ENCODE measurements at places on chromosomes 6 and 20.

DNA sequence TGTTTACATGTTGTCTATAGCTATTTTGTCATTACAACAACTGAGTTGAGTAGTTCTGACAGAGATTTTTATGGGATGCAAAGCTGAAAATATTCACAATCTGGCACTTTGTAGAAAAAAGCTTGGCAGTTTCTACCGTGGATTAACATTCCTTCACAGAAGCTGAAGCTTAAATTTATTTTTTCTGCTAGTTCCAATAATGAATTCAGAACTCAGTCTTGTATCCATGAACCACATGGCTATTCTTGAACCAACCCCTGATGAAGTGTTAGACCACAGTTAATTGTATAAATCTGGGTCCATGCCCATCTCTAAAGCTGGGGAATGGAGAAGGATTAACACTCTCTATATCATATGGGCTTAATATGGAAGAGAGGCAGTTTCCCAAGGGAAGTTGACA, 743.8 kb upstream of the FLRT3 start:
- H3K4me3 ChIP-seq: no peak overlapping the region
- no peaks in the 10 kb centered on the region for H3K36me3 ChIP-seq
- H3K27me3 ChIP-seq: no peaks in the 10 kb centered on the region
- H3K27ac ChIP-seq: no peak overlapping the region
- DNase-seq: no peak

DNA sequence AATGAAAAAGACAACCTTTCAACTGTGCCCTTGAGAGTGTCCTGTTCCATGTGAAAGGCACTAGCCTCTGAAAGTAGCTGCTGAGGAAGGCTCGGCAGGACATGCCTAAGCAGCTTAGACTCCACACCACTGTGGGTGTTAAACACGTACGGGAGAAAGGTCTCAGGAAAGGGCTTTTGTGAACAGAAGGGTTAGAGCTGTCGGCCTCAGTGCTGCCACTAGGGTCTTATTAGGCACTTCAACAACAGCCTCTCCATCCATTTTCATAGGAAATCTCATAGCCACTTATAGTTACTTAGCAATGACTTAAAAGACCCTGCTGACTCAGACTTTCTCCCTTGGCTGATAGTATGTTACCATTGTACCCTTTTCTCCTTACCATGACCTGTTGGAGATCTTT, 662.8 kb downstream of the TBC1D32 start:
- no peaks in the 10 kb centered on the region for H3K36me3 ChIP-seq
- peak; percentile 7 for DNase-seq
- H3K27ac ChIP-seq: no peak overlapping the region
- H3K4me1 ChIP-seq: no peaks in the 10 kb centered on the region
- no peak overlapping the region for H3K4me3 ChIP-seq
- H3K27me3 ChIP-seq: no peaks in the 10 kb centered on the region

DNA sequence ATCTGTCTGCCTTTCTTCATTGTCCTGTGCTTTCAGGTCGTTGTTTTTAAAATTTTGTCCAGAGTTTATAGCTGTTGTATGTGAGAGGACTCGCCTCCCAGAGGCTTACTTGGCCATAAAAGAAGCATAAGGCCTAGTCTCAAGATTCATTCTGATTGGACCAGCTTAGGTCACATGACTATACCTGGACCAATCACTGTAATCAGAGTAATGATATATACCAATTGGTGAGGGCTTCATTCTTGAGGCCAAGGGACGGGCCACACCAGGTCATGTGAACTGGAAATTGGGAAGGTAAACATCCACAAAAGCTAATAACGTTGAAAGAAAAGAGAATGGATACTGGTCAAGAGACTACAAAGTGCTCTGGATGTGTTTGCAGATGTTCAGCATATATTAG, 141.4 kb upstream of the SULF2 start:
- H3K4me3 ChIP-seq: no peak overlapping the region
- H3K27ac ChIP-seq: no peak overlapping the region
- no peaks in the 10 kb centered on the region for H3K27me3 ChIP-seq

- no peak for DNase-seq
- H3K27ac ChIP-seq: no peak overlapping the region
- H3K27me3 ChIP-seq: no peaks in the 10 kb centered on the region
Measured at GRCh38 chr20:60131375-60131774, 173.2 kb downstream of the CDH26 start.

DNA sequence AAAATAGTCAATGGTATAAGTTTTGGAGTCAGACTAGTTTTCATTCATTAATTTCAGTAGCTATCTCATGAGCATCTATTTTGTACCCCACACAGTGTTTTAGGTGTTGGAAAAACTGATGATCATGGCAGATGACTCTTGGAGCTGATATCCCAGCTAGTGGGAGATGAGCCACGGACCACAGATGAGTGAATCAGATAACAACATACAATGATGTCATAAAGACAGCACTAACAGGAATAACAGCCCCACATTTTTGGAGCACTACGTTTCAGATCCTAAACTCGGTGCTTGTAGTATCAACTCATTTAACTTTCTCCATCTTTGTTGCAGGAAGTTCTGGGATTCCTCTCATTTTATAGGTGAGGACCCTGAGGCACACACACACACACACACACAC, 67.8 kb upstream of the EDN3 start:
- no peaks in the 10 kb centered on the region for H3K27me3 ChIP-seq
- DNase-seq: no peak
- no peaks in the 10 kb centered on the region for H3K36me3 ChIP-seq
- H3K4me3 ChIP-seq: no peak overlapping the region

- DNase-seq: no peak
- H3K4me1 ChIP-seq: no peaks in the 10 kb centered on the region
- no peaks in the 10 kb centered on the region for H3K27me3 ChIP-seq
- H3K36me3 ChIP-seq: no peaks in the 10 kb centered on the region
Measured at GRCh38 chr6:78561015-78561414, 306.3 kb upstream of the IRAK1BP1 start.

GRCh38 chr6:51996296-51996947, 91.0 kb downstream of the PKHD1 start:
- no peak overlapping the region for H3K27ac ChIP-seq
- no peak for DNase-seq
- no peaks in the 10 kb centered on the region for H3K27me3 ChIP-seq

GRCh38 chr6:141173529-141173928, 959.2 kb upstream of the GJE1 start:
- no peak overlapping the region for H3K27ac ChIP-seq
- H3K4me3 ChIP-seq: no peak overlapping the region
- no peaks in the 10 kb centered on the region for H3K4me1 ChIP-seq
- H3K27me3 ChIP-seq: no peaks in the 10 kb centered on the region
- H3K36me3 ChIP-seq: no peaks in the 10 kb centered on the region

GRCh38 chr6:44166591-44167184, 8.1 kb downstream of the CAPN11 start:
- H3K4me1 ChIP-seq: peaks cover 11% of the 10 kb centered on the region
- H3K4me3 ChIP-seq: no peak overlapping the region
- peak; percentile 37 for DNase-seq
- H3K36me3 ChIP-seq: no peaks in the 10 kb centered on the region
- H3K27me3 ChIP-seq: no peaks in the 10 kb centered on the region
- no peak overlapping the region for H3K27ac ChIP-seq

- no peak for DNase-seq
- H3K4me3 ChIP-seq: no peak overlapping the region
- H3K27ac ChIP-seq: no peak overlapping the region
Measured at GRCh38 chr20:45948261-45948733, 13.8 kb downstream of the PCIF1 start.

DNA sequence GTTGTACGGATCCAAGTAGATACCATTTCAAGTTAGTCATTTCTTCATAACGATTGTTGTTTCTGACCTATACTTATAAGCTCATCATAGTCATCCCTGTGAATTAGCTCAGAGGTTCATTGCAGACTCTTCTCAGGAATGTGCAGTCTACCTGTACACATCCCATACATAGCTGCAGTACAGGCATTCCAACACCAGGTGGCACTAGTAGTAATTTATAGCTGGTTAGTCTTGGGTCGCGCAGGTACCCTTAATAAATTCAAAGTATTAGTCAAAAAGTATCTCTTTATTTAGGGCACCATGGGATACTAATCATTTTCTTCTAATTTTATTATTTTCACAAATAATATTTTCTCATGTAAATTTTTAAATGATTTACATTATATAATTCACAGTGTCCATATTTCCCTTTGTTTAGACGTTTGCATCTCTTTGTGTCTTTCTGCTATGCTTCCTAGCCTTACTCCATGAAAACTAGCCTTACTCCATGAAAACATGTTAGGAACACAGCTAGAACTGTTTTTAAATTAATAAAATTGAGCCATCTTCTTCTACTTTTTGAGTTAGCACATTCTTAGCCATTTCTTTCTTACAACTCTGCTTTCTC, 128.6 kb upstream of the FAM83B start:
- peak; percentile 43 for DNase-seq
- H3K4me3 ChIP-seq: no peak overlapping the region

GRCh38 chr20:15976047-15976736, 597.1 kb downstream of the KIF16B start:
- peak; percentile 75 for DNase-seq
- H3K36me3 ChIP-seq: no peaks in the 10 kb centered on the region
- H3K4me1 ChIP-seq: no peaks in the 10 kb centered on the region
- H3K4me3 ChIP-seq: no peak overlapping the region
- H3K27ac ChIP-seq: no peak overlapping the region

Measured in iPS DF 6.9 (cell line).